ENCODE measurements at places on chromosomes 13 and 19. TPM values are rescaled to one million over a fixed set of nuclear protein-coding genes. Genes with fewer than 3 reads are reported as not detected.

The CBY2 gene
- not detected for total RNA-seq

The CGB5 gene
- not detected for total RNA-seq

The BICRA gene
- total RNA-seq: 37.7 TPM

The SYT3 gene
- 16.4 TPM for total RNA-seq

The TNNT1 gene
- 51.4 TPM for total RNA-seq

The TPGS1 gene
- total RNA-seq: 29.0 TPM

The CDC37 gene
- 183 TPM for total RNA-seq

The OR10H1 gene
- total RNA-seq: not detected

The BCL3 gene
- total RNA-seq: 0.62 TPM

The NECTIN2 gene
- 230 TPM for total RNA-seq

The PRODH2 gene
- not detected for total RNA-seq

The TMPRSS9 gene
- 0.16 TPM for total RNA-seq

The OR7D2 gene
- not detected for total RNA-seq

The UBL5 gene
- 484 TPM for total RNA-seq

The ANKLE1 gene
- total RNA-seq: 20.2 TPM

The WDR88 gene
- not detected for total RNA-seq

The CRLF1 gene
- 18.1 TPM for total RNA-seq

The TMIGD2 gene
- total RNA-seq: 0.76 TPM

The NDFIP2 gene
- 28.7 TPM for total RNA-seq

The KLK5 gene
- 0.66 TPM for total RNA-seq

The SOX1 gene
- 0.04 TPM for total RNA-seq

The POU4F1 gene
- total RNA-seq: 0.03 TPM

The OR4F17 gene
- total RNA-seq: not detected

The CRX gene
- total RNA-seq: not detected

The ZNF66 gene
- 67.3 TPM for total RNA-seq

The KASH5 gene
- not detected for total RNA-seq

The ZNF345 gene
- 5.5 TPM for total RNA-seq

The TNNI3 gene
- 27.9 TPM for total RNA-seq

The STK24 gene
- 144 TPM for total RNA-seq

The NDUFA7 gene
- 38.3 TPM for total RNA-seq

The FUT2 gene
- total RNA-seq: 5.6 TPM

The ETFB gene
- total RNA-seq: 37.3 TPM

The ZNF726 gene
- total RNA-seq: 0.58 TPM

The CRYL1 gene
- 2.6 TPM for total RNA-seq

The CCDC169 gene
- total RNA-seq: 57.1 TPM

The CLIP3 gene
- 12.4 TPM for total RNA-seq

The SYNE4 gene
- 24.1 TPM for total RNA-seq

The PSG11 gene
- not detected for total RNA-seq

The IGLON5 gene
- total RNA-seq: 29.4 TPM

The SPRED3 gene
- total RNA-seq: 3.9 TPM

The UBE2M gene
- total RNA-seq: 43.7 TPM
